ENCODE measurements at places on chromosomes 16 and 17.

- DNase-seq, result no peak
These were observed at the start of gene PYCARD for GRCh38 chr16:31202414-31203375. Gene PYCARD (minus strand): TSS chr16:31202760. CDS start chr16:31202690, 70 bp downstream.

DNA sequence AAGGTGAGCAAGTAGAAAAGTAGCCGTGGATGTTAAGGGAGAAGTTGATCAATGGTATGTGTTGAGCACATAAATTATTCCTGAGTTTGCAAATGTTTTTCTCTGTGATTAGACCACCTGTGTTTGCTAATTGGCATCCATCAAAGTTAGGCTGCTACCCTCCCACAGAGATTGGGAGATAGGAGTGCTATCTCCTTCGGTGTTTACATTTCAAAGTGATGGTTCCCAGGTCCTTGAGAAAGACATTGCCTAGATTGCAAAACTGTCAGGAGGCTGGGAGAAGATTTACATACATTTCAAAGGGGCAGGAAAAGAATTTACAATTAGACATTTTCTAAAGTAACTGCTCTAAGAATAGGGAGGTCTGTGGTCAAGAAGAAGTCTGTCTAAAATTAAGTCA lies 54.3 kb upstream of the CNTNAP4 start:
- DNase-seq, result no peak

GRCh38 chr17:47774987-47775580 lies 42.0 kb downstream of the TBX21 start:
- no peak for DNase-seq

DNA sequence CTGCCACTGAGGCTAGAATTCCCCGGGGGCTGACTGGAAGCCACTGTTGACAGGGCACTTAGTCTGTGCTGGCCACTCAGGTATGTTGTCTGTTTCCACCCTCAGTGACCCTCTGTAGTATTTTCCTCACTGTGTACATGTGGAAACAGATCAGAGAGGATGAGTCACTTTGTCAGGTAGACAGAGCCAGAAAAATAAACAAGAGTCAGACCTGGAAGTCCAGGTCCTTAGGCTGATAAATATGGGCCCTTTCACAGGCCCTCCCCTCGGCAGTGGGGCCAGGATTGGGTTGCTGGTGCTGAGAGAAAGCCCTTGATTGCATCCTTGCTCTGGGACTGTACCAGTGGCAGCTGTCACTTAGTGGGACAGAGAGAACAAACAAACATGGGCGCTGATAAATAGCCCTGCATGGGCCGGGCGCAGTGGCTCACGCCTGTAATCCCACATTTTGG lies 21.3 kb downstream of the PGS1 start:
- DNase-seq, result no peak

GRCh38 chr16:67593288-67593687 lies 31.0 kb downstream of the CTCF start:
- no peak for DNase-seq

- DNase-seq, result no peak
These were observed 15.8 kb downstream of the ANKFY1 start for GRCh38 chr17:4247971-4248388.

All from HTR-8/SVneo (cell line).